Activated CD8-positive, alpha-beta memory T cell treated with anti-CD3 and anti-CD28 coated beads for 1 hour (primary cell): ENCODE measurements at places on chromosomes 4 and X.

DNA sequence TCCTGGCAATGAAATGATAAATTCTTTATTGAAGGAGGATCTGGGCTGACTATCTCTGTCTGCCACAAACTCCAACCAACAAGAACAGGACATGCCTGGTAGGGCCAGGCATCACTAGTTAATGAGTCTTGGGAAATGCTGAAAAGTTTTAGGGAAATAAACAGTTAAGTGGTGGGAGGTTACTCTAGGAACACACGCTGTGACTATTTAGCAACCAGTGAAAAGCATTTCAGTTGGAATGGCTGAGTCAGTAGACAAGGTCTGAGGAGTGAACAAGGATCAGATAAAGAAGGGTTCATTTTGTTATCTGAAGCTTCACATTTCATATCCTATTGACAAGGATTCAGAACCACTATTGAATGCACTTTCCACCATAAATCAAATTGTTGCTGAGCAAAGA, 394.9 kb upstream of the BOD1L1 start:
- DNase-seq = no peak

DNA sequence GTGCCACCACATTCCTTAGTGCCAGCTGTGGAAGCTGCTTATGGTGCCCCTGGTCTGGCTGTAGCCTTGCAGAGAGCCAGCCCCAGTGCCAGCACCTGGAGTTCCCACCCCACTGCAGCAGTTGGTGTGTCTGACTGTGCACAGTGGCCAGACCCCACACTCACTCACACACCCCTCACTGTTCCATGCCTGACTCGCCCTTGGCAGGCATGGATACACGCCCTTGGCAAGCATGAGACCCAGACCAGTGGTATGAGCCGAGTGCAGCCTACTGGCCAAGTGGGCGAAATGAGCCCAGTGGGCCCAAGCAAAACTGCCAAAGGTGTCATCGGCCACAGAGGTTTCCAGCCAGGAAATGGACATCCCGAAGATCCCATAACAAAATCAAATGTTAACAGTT, 27.4 kb downstream of the NAA11 start:
- no peak for DNase-seq

DNA sequence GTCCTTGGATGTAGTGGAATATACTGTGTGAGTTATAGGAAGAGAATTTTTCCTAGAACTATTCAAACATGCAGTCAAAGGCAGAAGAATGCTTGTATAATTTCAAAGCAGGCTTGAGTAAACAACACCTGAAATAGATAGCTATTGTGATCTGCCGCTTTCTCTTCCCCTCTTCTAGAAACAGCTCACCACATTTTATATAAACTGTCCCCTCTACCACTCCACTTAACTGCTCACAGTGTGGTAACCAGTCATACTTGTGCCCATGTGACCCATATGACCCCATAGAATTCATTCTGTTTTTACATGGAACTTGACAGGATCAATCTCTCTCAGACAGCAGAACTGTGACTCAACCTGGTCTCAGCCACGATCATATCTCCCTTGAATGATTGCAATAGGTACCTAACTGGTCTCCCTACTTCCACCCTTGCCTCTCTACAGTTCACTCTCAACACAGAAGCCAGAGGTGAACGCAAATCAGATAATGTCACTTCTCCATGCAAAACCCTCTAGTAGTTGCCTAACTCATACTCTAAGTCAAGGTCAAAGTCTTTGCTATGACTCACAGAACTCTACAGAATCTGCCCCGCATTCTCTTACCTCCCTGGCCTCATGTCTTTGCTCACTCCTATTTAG, 85.6 kb upstream of the EFHC2 start:
- DNase-seq = no peak

GRCh38 chr4:30295652-30296051, 424.5 kb upstream of the PCDH7 start:
- no peak for DNase-seq

DNA sequence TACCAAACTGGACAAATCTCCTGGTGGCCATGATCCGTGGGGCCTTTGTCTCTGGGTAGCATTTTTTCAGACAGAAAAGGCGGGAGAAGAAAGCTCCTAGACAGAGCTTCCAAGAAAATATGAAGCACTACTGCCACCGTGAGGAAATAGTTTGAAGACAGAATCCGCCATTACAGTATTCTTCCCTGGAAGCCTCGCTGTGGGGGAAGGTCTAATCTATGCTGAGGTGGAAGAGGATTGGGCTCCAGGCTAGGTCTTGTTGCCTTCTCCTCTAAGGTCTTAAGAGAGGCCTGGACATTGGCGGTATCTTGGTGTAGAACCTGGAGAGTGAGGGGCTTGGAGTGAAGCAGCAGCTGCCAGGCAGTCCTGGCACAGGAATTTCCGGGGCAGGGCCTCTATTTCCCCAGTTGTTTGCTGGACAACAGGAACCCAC, 218.9 kb downstream of the OR13H1 start:
- DNase-seq = no peak

DNA sequence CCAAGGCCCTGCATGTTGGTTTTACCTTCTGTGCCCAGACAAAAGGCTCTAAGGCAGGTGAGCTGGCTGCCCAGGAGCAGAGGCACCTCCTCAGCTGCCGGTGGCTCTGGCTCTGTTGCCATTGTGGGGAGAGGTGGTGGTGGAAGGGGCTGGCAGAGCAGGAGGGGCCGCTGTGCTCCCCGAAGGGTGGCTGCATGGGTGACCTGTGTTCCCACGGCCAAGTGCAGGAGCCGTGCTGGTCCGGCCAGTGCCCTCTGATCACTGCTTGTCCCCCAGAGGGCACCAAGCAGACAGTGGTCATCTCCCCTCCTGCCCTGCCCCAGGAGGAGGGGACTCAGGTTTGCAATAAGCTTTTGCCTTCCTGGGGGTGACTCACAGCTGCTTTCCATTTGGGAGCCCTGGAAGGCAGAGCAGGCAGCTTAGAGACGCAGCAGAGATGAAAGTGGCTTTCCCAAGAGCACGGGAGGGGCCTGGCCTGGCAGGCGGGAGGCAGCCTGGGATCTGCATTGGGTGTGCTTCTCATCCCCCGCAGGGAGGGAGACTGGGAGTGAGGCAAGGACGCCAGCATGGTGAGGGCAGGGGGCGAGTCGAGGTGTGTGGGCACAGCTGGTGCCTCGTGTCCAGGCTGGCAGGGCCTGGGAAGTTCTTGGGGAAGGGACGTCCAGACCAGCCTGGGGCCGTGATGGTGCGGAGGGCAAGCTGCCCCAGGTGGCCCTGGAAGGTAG, 28.7 kb downstream of the DOK7 start:
- no peak for DNase-seq

GRCh38 chr4:92952897-92953296, 649.1 kb downstream of the GRID2 start:
- DNase-seq = no peak

DNA sequence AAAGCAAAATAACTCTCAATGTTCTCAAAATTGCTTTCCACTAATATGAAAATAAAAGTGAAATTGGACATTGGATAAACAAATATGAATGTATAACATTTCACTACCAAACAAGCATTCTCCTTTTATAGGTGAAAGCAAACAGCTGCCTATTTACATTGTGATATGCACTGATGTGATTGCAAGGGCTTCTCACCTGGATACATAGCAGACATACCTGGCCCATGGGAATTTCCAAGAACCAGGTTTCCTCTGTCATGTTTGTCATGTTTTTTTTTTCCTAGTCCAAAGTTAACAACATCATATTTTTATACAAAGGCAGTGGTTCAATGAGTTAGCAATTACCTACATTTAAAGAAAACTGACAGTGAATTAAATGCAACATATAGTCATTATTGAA, 228.5 kb downstream of the ANKRD50 start:
- no peak for DNase-seq

- DNase-seq = no peak
Observed at GRCh38 chrX:41558531-41558930, 111.4 kb downstream of the NYX start.

- DNase-seq = no peak
Observed at GRCh38 chrX:118761939-118762707, 34.7 kb downstream of the IL13RA1 start.

DNA sequence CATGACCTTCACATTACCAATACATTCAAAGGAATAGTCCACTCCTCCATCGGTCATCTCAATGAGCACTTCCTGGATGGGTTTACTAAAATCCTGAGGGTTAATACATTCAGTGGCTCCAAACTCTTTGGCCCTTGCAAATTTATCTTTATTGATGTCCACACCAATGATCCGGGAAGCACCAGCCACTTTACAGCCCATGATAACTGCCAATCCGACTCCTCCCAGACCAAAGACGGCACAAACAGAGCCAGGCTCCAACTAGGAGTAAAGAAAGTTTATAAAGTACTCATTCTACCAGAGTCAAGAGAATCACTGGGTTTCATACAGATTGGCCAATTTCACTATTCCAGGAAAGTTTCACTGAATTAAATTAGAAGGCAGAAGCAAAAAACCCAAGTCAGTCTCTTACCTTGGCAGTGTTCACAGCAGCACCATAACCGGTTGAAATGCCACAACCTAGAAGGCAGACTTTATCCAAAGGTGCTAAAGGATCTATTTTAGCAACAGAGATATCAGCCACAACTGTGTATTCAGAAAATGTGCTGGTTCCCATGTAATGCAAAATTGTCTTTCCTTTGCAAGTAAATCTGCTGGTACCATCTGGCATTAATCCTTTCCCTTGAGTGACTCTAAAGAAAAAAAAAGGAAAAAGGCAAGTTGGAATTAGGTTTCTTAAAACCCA, 12.2 kb downstream of the ADH5 start:
- no peak for DNase-seq
